ENCODE measurements at places on chromosomes 16 and 17.

- no peak for DNase-seq
Observed at GRCh38 chr17:15238676-15239422, 26.3 kb downstream of the PMP22 start.

DNA sequence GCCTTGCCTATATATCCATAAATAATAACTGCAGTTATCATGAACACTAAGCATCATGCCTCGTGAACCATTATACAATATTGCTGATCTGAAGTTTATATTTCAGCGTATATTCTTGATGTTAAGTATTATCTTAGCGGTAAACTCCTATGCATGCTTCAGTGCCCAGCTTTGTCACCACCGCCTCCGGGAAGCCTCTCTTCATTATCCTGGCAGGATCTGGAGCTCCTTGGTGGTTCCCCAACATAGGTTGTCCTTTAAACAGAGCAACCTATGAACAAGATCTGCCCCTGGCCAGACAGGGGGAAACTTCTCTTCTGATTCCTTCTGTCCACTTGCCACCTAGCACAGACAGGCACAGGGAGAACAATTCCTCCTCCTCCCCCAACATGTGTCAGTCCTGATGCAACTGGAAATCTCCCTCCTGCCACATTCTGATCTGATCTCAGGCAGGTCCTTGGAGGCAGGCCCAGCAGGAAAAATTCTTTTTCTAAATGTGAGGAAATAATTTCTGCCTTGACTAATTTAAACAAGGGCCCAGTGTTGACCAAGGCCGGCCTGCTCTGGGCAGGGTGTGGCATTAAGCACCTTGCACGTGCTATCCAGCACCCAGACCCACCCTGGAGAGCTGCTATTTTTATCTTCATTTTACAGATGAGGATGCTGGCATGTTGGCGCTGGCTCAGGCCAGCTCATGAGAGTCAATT is 22.4 kb downstream of the SPNS2 start:
- no peak for DNase-seq

DNA sequence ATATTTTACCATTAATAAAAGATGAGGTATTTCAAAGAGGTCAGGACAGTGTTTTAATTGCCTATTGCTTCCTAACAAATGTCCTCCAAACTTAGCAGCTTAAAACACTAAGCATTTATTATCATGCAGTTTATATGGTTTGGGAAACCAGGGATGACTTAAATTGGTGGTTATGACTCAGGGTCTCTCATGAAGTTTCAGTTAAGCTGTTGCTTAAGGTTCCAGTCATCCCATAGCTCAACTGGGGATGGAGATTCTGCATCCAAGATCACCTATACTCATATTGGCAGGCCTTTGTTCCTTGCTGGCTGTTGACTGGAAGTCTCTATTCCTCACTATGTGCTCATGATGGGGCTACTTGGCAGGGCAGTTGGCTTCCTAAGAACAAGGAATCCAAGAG is 1329.9 kb upstream of the GOT2 start:
- no peak for DNase-seq

- DNase-seq: no peak
Observed at GRCh38 chr16:5058476-5058875, 7.3 kb downstream of the C16orf89 start.

DNA sequence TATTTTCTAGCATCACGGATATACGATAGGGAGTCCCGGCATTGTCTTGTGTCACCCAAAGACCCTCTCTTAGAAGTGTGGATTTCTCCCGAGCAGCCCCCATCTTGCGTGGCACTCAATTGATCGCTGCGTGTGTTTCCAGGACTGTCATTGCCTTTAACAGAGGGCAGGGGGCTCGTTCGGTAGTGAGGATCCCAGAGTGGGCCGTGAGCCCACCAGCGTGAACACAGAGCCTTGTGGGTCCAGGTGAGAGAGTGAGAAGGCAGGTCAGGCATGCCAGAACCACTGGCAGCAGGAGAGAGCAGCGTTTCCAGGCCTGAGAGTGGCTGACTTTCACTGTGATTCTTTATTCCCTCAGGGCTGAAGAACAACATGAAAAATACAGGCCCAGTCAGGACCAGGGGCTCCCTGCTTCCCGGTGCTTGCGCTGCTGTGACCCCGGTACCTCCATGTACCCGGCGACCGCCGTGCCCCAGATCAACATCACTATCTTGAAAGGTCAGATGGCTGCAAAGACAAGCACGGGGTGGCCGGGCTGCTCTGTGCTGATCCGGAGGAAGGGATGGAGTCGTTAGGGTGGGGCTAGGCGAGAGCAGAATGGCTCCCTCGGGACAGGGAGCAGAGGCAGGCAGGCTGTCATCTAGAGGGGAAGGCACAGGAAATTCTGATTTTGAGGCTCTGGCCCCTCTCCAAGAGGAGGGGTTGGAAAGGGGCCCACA is 22.4 kb downstream of the C1QTNF1 start:
- no peak for DNase-seq

- DNase-seq: peak; percentile 58
Observed at GRCh38 chr16:11190588-11191560, 65.1 kb downstream of the SOCS1 start.

GRCh38 chr16:4325253-4325758 is 9.4 kb downstream of the GLIS2 start:
- DNase-seq: peak; percentile 66

DNA sequence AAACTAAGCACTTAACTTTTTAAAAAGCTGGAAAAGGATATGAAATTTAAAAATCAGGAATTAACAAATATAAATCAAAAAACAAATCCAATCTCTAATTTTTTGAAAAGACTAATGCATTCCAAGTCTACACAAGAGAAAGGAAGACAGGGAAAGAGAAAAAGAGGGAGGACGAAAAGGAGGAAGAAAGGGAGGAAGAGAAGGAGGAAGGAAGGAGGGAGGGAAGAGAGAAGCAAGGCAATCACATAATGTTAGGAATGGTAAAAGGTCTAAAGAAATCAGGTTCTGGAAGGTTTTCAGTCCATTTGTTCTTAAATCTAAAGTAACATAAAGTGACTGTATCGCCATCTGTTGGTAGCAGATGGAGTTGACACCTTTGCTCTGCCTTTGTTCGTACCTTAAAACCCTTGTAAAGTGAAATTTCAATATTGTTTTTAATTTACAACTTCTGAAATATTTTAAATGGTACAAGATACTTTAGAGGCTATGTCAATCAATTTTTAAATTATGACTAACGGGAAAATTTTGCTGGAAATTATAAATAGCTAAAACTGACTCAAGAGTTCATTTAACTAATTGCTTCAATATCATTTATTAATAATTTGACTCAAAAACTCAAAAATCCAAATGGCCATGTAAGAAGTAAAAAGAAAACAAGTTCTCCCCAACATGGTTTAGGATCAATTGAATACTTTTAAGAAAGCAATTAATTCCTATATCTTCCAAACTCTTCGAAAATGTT is 20.4 kb upstream of the CDYL2 start:
- peak; percentile 83 for DNase-seq

Measured in hematopoietic multipotent progenitor cell treated with erythropoietin and hydrocortisone succinate and interleukin-3 and kit ligand, for 4 days (in vitro differentiated cells).